ENCODE measurements at places on chromosomes 16 and 17.

DNA sequence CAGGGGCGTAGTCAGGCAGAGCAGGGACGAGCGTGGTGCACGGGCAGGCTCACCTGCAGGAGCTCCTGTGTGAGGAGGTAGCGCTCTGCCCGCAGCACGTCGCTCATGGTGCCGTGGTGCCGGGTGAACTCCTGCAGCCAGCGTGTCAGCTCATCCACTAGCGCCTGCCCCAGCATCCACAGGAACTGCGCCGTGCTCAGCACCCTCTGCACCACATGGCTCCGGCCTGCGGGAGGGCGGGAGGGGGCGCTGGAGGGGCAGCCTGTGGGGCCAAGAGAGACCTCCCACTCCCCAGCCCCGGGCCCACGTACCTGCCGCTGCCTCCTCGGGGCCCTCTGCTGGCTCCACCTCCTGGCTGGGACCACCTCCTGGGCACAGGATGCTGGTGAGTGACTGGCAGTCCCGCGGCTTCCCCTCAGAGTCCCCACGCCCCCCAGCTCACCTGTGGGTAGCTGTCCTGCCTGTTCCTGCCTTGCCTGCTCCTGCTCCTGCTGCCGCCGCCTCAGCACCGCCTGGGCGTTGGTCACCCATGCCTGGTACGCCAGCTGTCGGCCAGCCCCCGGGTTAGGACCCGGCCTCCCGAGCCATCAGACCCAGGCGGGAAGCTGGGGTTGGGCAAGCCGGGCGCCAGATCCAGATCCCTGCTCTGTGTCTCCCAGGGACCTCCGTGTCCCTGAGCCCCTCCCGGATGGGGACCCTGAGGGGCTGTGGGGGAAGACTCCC lies 16.6 kb downstream of the CTU2 start:
- DNase-seq = no peak

DNA sequence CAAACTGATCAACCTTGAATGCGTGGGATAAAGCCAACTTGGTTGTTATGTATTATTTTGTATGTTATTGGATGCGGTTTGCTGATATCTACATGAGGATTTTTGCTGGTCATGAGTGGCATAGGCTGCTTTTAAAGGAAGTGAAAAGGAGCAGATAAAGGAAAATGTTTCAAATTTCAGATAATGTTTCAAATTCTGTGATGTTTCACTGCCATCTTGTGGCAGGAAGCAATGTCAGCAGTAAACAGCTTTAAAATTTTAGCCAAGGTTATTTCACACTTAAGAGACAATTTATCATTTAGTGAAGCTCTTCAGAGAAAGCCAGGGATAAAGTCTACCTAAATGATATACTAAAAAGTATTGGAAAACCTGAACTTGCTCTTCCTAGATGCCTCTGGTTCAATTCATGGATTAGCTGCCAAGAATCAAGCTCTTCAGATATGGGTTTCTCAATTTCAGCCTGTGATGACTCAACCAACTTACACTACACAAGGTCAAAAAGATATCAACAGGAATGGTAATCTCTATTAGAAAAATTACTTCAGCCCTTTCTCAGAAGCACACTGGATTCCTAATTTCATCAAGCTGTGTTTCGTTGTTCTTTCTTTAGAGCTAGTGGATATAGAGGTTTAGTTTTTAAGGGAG lies 136.0 kb upstream of the C17orf78 start:
- peak; percentile 6 for DNase-seq

DNA sequence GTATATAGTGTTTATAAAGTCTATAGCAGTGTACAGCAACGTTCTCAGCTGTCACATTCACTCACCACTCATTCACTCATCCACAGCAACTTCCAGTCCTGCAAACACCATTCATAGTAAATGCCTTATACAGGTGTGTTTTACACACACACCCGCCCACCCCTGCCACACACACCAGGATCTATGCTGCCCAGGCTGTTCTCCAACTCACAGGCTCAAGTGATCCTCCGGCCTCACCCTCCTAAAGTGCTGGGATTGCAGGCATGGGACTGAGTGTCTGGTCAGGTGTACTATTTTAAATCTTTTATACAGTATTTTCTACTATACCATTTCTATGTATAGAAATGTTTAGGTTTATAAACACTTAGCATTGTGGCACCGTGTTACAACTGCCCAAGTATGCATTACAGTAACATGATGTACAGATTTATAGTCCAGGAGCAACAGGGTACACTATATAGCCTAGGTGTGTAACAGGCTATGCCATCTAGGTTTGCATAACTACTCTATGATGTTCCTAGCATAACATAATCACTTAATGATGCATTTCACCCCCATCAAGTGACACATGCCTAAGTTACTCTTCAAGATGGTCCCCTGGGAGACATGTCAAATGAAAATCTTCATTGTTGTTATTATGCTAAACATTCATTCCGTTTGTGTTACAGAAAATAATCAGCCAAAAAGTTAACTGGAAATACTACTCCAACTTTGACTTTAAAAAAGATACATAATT lies 42.5 kb downstream of the CREBBP start:
- DNase-seq = no peak

DNA sequence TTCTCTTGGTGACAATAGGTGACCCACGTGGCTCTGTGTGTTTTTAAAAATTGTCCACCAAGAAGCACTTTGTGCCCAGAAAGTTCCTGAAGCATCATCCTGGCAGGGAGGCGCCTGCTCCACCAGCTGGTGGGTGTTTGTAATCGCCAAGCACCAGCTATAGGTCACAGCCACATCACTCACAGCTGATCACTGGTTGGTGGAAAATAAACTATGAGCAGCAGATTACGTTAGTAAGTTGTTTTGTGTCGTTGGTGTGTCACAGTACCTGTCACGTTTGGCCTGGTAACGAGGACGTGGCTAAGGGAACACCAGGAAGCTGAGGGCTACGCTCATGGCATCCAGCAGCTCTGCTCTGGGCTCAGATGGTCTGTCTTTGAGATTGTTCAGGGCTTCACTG lies 10.1 kb downstream of the MRM3 start:
- no peak for DNase-seq

DNA sequence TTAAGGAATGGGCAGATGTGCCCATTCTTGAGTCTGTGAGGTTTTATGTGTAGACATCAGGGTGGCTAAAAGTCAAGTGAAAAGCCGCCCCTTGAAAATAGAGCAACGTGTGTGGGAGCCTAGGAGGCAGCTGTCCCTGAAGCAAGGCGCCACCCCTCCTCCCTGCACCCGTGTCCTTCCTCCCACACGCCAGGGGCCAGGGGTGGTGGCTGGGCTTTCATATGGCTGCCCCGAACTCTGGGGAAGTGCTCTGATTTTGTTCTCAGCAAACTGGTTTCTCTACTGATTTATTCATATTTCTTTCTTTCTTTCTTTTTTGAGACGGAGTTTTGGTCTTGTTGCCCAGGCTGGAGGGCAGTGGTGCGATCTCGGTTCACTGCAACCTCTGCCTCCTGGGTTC lies 4.7 kb downstream of the ZNF750 start:
- DNase-seq = no peak

DNA sequence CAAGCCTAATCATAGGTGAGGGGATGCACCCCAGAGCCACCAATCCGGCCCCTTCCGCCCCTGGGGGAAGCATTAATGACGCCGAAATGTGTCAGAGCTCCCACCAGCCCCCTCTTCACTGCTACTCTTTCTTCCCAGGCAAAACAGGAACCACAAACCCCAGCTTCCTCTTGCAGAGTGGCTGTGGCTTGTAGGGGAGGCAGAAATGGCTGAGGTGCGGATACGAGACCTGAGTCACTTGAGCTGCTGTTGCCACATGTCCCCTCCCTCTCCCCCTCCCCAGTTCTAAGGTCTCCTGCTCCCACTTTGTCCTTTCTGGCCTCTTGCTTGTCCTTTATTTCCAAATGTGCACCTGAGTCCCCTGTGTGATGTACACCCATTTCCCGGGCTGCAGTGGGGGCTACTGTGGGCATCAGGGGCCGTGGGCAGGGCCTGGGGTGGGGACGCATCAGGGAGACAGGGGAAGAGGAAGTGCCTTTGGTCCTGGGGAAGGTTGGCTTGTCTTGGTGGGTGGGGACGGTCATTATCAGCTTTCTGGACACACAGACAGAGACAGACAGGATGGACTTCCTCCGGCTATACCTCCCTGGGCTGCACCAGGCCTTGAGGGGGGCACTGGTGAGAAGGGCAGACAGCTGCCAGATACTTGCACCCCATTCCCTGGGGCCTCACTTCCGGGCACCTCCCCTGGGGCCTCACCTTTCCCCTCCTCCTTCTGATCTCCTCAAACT lies at the start of gene APOBR:
Gene APOBR (plus strand): TSS at position 523 of the 731 bp plus-strand sequence. CDS start 39 bp downstream, at position 562.
- no peak for DNase-seq

All from SW480 (cell line).